Posterior cingulate gyrus (tissue), 11 donors: ENCODE measurements at places on chromosomes 13 and 19.

- no peak for DNase-seq
Observed at GRCh38 chr19:40592170-40592569, 9.0 kb upstream of the LTBP4 start.

- no peak for DNase-seq
Observed at GRCh38 chr13:101982903-101983302, 418.9 kb downstream of the FGF14 start.

- DNase-seq: peak; percentile 81
Observed at GRCh38 chr13:26929971-26930730, 169.6 kb upstream of the GPR12 start.

DNA sequence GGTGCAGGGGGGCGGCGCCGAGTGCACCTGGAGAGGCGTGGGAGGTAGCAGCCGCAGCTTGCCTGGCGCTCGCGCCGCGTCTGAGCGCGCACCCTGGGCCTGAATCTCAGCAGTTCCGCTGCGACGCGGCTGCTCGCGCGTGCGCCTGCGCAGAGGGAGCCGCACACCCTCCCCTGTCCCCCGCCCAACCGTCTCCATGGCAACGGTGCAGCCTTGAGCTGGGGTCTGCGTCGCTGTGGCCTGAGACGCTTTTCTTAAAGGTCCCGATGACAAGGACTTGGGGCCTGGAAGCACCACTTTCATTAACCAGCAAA is at the start of gene PNMA8B:
Gene PNMA8B, minus strand, starts transcription at position 82 of the 314 bp plus-strand sequence. CDS start 402 bp downstream, outside the sequence.
- DNase-seq: peak; percentile 91

DNA sequence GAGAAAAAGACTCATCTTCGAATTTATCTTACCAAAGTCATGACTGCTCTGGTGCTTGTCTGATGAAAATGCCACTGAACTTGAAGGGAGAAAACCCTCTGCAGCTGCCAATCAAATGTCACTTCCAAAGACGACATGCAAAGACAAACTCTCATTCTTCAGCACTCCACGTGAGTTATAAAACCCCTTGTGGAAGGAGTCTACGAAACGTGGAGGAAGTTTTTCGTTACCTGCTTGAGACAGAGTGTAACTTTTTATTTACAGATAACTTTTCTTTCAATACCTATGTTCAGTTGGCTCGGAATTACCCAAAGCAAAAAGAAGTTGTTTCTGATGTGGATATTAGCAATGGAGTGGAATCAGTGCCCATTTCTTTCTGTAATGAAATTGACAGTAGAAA is 19.2 kb upstream of the PHF11 start:
- no peak for DNase-seq

DNA sequence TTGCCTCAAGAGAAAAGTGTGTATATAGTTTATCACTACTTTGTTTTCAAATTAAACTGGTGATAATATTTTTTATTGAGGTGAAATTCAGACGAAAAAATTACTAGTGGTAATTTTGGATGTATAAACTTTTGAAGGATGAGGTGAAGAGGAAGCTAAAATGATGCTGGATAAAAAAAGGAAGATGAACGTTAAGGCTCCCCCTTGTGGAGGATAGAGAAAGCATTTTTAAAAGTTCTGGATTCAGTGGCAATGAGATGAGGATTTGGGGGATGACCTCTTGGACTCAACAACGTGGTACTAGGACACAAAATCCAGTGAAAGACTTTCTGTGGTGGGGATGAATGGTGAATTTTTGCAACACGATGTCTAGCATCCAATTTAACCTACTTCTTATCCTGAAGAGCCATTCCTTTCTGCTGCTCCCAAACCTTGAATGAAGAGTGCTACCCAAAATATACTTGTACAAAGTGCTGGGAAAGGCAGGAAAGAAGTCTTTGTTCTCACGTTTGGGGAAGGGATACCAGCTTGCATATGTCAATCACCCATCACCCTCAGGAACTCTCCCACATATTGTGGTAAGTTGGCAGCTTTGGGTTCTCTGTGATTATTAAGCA is 7.3 kb upstream of the SIGLEC5 start:
- no peak for DNase-seq

GRCh38 chr19:2488405-2488941 is 12.5 kb downstream of the GADD45B start:
- no peak for DNase-seq

DNA sequence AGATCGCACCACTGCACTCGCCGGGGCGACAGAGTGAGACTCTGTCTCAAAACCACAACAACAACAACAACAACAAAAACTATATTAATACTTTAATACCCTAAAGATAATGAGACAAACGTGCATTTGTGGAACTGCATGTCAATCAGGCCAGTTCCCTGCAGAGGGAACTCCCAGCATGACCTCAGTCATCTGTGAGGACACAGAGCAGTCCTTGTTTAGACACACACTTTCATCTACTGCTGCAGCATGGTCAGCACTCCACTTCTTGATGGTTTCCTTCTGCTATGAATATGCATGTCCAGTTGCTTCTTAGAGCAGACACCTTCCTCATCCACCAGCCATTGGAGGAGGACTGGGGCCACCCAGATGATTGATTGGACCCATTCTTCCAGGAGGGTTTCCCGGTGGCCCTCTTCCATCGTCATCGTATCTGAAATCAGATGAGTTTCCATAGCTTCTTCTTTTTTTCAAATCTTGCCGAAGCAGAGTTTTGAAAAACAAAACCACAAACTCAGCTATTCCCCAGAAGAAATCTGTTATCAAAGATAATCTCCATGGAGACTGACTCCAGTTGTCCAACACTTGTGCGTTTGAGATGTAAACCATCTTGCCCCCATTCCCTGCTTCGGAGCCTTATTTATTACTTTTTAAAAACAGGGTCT is 26.5 kb downstream of the ZNF607 start:
- peak; percentile 32 for DNase-seq

- DNase-seq: no peak
Observed at GRCh38 chr13:22235950-22236290, 565.0 kb downstream of the FGF9 start.

DNA sequence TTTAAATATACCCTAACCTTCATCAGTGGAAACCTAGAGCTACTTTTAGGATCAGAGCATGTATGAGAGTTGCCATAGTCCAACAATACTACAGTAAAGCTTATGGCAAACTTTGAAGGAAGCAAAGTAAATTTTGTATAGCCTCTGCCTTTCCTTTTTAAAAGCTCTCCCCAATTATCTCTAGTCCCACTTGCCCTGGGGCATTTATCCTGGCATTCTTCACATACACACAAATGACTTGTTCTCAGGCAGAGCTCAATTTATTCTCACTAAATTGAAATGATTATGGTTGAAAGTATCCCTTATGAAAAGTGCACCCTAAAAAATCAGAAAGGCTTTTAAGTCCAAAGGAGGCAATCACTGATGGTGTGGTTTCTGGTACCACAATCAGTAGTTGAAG is 94.1 kb upstream of the UFM1 start:
- no peak for DNase-seq

GRCh38 chr19:33948651-33949335 is 152.1 kb downstream of the KCTD15 start:
- DNase-seq: no peak

DNA sequence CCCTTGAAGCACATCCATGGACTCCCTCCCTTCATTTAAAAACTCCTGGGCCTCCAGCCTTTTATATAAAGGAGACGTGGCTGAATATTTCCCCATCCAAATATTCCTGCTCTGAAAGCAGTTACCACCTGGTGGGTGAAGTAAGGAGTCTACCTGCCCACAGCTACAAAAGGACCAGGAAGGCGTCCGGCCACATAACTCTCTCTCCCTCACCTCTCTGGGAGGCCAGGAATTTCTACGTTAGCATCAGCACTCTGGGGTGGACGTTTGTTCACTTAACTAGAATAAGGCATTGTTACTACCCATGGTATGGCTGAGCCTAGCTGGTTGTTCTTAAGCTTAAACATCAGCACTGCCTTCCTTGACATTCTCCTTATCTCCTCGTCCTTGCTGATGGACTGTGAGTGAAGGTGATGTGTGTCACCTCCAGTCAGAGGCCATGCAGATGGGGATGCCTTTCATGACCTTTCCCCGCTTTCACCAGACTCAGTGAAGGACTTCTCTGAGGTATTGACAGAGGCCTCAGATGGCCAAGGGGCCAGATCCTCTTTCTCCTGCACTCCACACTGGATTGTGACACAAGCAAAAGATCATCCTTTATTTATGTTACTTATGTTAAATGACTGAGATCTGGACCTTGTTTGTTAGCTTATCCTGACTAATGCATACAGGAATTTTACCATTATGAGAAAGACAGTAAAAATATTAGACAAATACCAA is 22.2 kb upstream of the KPNA3 start:
- no peak for DNase-seq

DNA sequence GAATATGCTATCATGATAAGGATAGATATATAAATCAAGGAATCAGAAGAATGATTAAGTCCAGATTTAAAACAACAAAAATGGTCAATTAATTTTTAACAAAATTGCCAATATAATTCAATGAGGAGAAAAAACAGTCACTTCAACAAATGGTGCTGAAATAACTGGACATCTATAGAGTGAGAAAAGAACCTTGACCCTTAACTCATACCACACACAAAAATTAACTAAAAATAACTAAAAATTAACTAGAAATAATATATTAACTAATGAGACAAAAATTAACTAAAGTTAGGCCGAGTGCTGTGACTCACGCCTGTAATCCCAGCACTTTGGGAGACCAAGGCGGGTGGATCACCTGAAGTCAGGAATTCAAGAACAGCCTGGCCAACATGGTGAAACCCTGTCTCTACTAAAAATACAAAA is 9.5 kb downstream of the LGALS7 start:
- DNase-seq: no peak

DNA sequence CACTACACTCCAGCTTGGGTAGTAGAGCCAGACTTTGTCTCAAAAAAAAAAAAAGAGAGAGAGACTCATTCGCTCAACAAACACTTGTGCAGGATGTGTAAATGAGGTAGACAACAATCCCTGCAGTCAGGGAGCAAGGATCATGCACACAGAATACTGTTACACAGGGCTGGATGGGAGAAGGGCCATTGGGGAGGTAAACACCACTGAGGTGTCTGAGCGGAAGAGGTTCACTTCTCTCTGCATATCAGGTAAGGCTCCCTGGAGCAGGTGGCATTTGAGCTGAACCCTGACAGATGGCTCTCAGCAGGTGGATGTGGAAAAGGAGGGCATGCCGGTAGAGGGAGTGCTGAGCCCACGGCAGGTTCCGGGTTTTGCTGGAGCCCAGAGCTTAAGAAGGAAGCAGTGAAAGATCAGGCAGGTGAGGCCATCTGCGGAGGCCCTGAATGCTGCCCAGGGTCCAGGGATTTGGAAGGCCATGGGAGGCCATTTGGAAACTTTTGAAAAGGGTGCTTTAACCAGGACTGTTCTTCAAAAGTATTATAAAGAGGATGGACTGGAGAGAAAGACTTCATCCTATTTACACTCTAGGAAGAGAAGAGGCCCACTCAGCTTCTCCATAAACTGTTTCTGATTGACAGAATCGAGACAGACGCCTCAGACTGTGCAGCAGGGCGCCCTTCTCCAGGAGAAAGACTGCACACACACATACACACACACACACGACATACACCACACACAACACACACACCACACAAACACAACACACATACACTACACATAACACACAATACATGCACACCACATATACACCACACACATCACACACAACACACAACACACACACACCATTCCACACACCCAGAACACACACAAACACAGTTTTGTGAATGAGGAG is 199.4 kb downstream of the USP12 start:
- no peak for DNase-seq

GRCh38 chr19:53908106-53908934 is 758 bp upstream of the CACNG7 start:
- DNase-seq: peak; percentile 80

- DNase-seq: no peak
Observed at GRCh38 chr13:102071711-102072110, 330.1 kb downstream of the FGF14 start.

GRCh38 chr19:46787331-46788261 is 798 bp downstream of the SLC1A5 start:
- no peak for DNase-seq

GRCh38 chr19:44890366-44891015 is 563 bp upstream of the TOMM40 start:
- DNase-seq: peak; percentile 100

DNA sequence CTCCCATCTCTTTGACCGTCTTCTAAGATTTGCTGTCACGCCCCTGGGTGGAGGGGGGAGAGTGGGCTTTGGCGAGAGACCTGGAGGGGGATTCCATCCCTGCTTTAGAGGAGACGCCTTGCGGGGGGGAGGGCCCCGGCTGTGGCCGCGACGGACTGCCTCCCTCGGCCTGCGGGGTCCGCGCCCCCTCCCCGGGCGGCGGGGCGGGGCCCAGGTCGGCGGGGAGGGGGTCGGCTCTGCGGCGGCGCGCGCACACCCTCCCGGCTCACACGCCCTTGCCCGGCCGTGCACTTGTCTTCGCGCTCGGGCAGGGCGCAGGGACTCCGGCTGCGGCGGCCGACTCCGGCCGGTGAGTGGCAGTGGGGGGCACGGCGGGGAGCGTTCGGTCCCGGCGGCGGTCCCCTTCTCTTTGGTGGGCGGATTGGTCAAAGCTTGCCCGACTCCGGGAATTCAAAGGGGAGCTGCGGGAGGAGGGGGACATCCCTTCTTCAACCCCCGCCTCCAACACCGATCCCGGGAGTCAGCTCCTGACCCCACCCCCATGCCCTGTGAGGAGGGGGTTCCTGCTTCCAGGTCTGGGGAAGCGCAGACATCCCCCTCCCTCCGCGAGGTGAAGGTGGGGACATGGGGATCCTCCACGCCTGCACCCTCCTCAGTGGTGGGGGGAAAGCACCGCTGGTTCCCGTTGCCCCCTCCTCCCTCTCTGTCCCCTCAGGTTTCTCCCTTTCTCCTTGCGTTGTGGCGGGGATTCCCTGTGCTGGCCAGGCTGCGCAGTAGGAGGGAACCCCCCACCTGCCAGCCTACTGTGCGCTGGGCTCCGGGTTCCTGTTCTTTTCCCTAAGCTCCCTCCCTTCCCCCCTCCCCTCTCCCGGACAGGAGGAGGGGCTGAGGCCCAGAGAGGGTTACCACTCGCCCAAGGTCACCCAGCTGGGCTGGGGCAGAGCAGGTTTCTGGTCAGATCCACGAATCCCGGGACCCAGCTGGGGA is 14.6 kb upstream of the KCNN1 start:
- no peak for DNase-seq
